ENCODE measurements at places on chromosomes 7 and 10.

- DNase-seq, result no peak
These were observed 93.0 kb upstream of the SLC25A13 start for GRCh38 chr7:96414931-96415292.

- no peak for DNase-seq
These were observed 101.0 kb downstream of the DIP2C start for GRCh38 chr10:588246-589165.

GRCh38 chr10:84026821-84027257 is 112.5 kb upstream of the GHITM start:
- no peak for DNase-seq

DNA sequence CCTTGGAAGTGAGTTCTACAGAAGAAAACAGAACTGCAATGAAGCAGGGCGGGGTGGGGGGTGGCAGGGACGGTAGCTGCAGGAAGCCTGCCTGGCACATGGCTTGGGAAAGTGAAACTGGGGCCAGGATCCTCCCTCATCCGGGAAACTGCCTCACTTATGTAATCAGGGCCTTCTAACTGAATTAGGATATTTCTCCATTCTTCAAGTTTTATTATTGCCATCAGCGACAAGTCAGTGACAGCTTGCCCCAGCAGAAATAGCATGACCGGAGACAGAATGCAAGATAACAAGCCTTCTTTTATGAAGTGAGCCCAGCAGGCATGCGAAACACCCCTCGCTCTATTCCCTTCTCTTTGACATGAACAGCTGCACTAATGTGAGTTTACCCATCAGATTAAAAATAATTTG is 77.5 kb upstream of the CACUL1 start:
- DNase-seq, result no peak

- no peak for DNase-seq
These were observed 3.4 kb upstream of the RASSF4 start for GRCh38 chr10:44956226-44956625.

DNA sequence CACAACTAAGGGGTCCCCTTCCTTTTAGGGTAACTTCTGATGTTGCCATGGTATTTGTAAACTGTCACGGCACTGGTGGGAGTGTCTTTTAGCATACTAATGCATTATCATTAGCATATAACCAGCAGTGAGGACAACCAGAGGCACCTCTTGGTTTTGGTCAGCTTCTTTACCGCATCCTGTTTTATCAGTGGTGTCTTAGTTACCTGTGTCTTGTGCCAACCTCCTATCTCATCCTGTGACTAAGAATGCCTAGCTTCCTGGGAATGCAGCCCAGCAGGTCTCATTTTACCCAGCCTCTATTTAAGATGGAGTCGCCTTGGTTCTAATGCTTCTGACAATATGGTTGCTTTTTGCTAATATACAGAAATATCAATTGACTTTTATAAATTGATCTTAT is 54.9 kb downstream of the AHCYL2 start:
- DNase-seq, result no peak

- no peak for DNase-seq
These were observed 51.8 kb downstream of the TCF7L2 start for GRCh38 chr10:113001599-113002448.

All from T-helper 9 cell (primary cell).